ENCODE measurements at places on chromosomes 1 and 21. TPM values are rescaled to one million over a fixed set of nuclear protein-coding genes. Genes with fewer than 3 reads are reported as not detected.

GRCh38 chr21:39632796-39633442 lies 20.2 kb downstream of the B3GALT5 start:
- DNase-seq, result no peak

- DNase-seq, result no peak
Observed at GRCh38 chr21:16279731-16280581, 550.2 kb downstream of the USP25 start.

DNA sequence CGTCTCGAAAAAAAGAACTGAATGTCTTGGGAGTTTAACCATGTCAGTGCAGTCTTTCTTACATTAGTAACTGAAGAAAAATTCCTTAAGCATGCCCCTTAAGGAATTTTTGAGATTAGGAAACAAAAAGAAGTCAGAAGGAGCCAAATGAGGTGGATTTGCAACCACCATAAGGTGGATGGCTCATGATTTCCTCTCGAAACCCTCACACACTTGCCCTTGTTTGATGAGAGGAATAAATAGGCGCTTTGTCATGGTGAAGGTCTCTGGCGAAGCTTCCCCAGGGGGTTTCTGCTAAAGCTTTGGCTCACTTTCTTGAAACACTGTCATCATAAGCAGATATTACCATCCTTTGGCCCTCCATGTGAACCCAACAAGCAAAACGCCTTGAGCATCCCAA lies 68.2 kb downstream of the POFUT2 start:
- no peak for DNase-seq

DNA sequence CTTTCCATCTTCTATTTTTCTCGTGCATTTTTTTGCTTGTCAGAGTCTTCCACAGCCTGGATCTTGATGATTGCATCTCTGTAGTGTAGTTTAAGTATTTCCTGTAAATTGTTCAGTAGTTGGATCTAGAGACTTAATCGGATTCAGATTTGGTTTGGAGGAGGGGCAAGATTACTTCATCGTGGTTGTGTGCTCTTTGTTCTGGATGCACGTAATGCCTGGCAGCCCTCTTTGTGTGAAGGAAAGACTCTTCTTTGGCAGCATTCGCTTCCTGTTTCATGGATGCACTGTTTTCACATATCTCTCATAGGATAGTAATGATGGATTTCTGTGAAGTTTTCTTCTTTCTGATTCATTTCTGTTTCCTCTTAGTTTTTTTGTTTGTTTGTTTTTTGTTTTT lies 14.2 kb downstream of the SEMA4A start:
- DNase-seq, result no peak

DNA sequence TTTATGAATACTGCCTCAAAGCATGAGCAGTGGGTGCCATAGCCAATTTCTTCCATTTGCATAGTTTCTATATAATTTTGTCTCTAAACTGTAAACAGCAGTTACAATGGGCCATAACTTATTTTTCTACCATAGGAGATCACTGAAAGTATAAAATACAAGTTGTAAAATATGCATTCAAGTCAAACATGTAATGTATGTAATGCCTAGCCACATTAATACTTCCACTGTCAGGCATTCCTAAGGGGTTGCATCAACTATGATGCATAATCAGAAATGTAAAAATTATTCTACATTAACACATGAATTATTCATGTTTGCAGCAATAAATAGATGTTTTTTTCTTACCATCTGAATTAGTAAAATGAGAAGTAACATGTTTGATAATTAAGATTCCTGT lies 560.3 kb upstream of the ZP4 start:
- DNase-seq, result no peak

GRCh38 chr1:154955039-154955717 lies 721 bp downstream of the PBXIP1 start:
- peak; percentile 85 for DNase-seq

DNA sequence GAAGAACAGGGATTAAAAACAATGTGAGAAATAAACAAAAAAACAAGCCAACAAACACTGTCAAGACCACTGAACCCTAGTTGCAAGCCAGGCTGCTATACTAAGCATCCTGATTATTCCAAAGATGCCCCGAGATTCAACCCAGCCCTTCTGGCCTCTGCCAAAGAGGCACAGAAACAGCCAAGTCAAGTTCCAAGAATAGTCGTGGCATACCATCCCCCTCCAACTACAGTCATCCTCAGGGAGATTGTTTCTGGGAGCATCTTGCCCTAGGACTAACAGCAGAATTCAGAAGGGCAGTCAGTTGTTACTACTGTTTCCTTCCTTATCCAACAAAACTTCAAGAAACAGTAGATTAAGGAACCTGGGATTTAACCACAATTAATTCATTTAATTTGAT lies 52.3 kb downstream of the ABL2 start:
- DNase-seq, result no peak

IGSF3 gene
- 29.7 TPM for polyA plus RNA-seq

DNA sequence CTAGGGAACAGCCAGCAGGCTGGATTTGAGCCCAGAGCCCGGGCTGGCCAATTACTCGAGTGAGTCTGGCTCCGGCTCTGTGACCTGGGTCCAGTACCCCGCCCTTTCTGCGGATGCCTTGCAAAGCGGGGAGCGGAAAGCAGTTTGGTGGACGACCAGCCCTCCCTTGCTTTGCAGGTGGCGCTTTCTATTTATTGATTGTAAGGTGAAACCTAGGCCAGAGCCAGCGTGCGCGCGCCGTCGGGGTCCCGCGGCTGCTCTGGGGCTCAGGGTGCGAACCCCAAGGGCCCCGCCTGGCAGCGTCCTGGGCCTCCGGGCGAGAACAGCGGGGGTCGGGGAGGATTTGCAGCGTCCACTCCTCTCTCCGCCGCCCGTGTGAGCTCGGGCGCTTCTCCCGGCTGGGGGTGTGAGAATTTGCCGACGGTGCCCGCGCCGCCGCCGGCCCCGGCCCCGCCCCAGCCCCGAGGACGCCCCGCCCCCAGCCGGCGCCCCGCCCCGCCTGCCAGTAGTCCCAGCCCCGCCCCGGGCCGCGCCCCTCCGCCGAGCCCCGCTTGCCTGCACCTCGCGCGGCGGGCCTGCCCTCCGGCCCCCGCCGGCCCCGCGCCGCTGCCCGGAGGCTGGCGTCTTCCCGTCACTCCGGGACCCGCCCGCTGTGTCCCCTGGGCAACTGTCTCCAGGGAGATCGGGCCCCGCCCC lies 37.6 kb downstream of the PIK3CD start:
- peak; percentile 59 for DNase-seq

DNA sequence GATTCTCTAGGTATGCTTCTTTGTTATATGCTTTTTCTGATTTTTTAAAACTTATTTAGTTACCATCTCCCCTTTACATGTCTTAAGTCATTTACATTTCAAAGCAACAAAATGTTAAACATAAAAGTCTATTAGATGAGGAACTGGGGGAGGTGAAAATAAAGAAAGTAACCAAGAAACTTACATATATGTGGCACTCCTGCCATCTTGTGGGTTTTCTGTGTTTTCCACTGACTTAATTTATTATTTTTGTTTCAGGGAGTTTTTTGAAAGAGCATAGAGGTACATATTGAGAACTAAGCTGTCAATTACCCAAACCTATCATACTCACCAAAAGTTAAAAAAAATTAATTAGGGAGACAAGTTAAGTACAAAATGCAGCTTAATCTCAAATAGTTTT lies 1531.1 kb downstream of the MRPL39 start:
- no peak for DNase-seq

GRCh38 chr21:44436958-44437357 lies 18.4 kb upstream of the LRRC3 start:
- DNase-seq, result no peak

SMCP gene
- polyA plus RNA-seq, result not detected

GRCh38 chr21:32559006-32559610 lies 26.2 kb downstream of the TCP10L start:
- no peak for DNase-seq

CTSK gene
- 26.2 TPM for polyA plus RNA-seq

TTLL7 gene
- polyA plus RNA-seq, result 7.0 TPM

- peak; percentile 26 for DNase-seq
Observed at GRCh38 chr21:44881198-44881872, 7.8 kb upstream of the PTTG1IP start.

DNA sequence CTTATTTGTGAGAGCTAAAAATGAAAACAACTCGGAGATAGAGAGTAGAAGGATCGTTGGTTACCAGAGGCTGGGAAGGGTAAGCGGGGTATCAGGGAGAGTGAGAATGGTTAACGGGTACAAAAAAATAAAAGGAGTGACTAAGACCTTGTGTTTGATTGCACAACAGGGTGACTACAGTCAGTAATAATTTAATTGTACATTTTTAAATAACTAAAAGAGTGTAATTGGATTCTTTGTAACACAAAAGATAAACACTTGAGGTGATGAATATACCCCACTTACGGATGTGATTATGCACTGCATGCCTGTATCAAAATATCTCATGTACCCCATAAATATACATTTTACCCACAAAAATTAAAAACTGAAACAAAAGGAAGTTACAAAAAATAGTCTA lies 29.4 kb downstream of the FOXJ3 start:
- DNase-seq, result no peak

DNA sequence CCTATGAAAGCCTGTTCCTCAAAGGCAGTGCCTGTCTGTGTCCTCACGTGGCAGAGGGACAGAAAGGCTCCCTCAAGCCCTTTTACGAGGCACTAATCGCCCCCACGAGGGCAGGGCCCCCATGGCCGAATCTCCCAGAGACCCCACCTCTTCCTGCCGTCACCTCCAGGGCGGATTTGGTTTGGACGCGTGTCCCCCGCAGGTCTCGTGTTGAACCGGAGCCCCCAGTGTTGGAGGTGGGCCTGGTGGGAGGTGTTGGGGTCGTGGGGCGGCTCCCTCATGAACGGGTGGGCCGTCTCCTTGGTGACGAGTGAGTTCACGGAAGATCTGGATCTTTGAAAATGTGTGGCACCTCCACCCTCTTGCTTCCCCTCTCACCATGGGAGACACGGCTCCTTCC lies 27.6 kb downstream of the CFAP74 start:
- no peak for DNase-seq

PTGFR gene
- polyA plus RNA-seq, result 0.08 TPM

DCST1 gene
- polyA plus RNA-seq, result 0.41 TPM

GRCh38 chr1:156407344-156407743 lies 38.3 kb downstream of the RHBG start:
- no peak for DNase-seq

CLIC6 gene
- 1.7 TPM for polyA plus RNA-seq

All from renal pelvis (tissue), 12 donors.